Activated naive CD4-positive, alpha-beta T cell treated with anti-CD3 and anti-CD28 coated beads for 36 hours (primary cell): ENCODE measurements at places on chromosomes 11 and 22.
A peak's percentile ranks its signal among the peaks of the same experiment; 100 is the strongest.

GRCh38 chr22:43237280-43237679 is 50.3 kb upstream of the TTLL12 start:
- DNase-seq = no peak

DNA sequence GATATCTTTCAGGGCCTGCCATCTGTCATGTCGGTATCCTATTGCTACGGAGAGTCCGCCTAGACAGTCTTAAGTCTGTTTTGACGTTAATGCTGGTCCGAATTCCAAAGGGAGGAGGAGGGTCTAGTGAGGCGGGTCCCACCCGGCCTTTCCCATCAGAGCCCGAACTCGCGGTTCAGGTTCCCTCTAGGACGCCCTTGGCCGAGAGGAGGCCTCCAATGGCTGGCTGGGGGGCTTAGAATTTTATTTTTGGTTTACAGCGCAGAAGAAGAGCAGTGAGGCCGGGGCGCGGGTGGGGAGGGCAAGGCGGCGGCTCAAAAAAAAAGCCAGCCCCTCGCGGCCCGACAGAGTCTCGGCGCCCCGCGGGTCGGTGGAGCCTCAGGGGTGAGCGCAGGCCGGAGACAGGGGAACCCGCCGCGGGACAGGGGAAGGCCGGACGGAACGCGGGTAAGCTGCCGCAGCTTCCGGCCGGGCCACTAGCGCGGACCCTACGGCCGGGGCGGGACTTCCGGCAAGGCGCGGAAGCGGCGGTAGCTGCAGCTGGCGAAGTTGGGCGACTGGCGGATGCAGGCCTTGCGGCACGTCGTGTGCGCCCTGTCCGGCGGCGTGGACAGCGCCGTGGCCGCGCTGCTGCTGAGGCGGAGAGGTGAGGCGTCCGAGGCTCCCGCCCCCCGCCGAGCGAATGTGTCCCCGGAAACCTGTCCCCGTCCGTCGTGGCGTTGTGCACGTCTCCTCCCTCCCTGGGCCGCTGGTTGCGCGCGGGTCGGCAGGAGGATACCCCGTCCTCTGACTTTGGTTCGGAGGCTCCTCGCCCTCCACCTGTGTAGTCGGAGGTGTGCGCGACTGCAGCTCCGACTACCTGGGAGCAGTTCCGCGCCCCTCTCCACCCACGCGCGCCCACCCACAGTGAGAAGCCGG is at the start of gene TRMU:
TRMU (plus strand) TSS at position 514 of the 918 bp plus-strand sequence; CDS start at position 565, 51 bp downstream.
- peak; percentile 74 for DNase-seq

GRCh38 chr22:49617866-49618676 is 209.6 kb downstream of the BRD1 start:
- DNase-seq = no peak

GRCh38 chr11:69373251-69373635 is 79.3 kb downstream of the MYEOV start:
- DNase-seq = peak; percentile 0

- no peak for DNase-seq
Measured at GRCh38 chr11:72443016-72443415, 8.7 kb upstream of the CLPB start.

- no peak for DNase-seq
Measured at GRCh38 chr11:80118073-80118472, 677.2 kb upstream of the TENM4 start.

DNA sequence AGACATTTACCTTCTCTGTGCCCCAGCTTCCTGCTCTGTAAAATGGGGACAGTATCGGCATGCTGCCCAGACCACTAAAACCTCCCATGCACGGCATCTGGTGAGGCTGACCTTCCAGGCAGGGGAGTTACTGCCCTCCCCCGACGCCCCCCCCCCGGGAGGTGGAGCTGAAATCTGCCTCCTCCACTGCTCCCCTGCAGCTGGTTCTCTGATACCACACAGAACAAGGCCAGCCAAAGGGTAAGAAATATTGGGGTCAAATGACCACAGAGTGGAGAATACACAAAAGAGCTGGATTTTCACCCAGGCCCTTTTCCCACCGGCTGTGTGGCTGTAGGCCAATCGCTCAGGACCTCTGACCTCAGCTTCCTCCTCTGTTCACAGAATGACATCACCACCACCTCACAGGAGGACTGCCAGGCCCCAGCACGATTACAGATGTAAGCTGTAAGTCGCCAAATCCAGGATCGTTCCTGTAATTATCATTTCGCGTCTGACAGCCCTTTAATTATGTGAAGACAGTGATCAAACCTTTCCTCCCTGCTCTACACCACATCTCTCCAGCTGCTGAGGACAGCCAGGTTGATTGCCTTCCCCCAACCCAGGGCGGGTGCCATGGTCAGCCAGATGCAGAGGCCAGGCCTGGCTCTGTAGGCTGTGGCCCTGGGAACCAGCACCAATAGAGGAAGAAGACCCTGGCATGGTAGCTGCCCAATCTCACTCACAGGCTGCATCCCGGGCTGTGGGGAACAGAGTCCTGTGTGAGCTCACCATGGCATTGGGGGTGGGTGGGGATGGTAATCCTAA is 35.7 kb upstream of the KLHL35 start:
- no peak for DNase-seq

GRCh38 chr22:43351966-43352345 is 8.8 kb upstream of the SCUBE1 start:
- DNase-seq = no peak

GRCh38 chr11:17803754-17804334 is 69.3 kb downstream of the KCNC1 start:
- no peak for DNase-seq

DNA sequence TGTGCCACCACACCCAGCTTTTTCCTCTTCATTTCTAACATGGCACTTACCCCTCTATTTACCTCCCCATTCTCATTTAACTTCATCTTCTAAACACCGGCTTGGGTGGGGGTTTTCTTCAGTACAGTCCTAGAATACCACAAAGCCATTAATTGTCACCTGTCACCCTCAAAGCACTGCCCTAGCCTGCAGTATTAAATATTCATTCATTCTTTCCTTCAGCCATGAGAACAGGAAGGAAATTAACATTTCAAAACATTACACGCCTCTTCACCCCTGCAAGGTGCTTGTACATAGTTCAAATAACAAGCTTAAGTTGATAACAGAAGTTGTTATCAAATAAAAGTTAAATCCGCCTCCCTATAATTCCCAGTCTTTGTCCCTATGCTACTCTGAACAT is 10.7 kb upstream of the VPS37C start:
- no peak for DNase-seq

DNA sequence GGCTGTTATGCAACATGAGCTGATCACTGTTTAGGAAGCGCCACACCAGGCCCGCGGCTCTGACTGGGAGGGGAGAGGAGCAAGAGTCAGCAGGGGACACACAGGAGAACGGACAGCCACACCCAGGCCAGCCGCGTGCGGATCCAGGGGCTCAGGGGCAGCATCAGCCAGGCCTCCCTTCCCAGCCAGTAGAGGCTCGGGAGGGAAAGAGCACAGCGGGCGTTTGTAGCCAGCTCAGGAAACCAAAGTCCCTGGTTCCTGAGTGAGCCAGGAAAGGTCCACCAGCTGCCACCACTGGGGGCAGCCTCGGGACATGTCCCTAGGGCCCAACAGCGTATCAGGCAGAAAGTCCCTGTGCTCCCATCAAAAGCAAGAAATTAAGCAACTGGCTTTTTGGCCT is 71.8 kb upstream of the PITPNB start:
- DNase-seq = no peak

DNA sequence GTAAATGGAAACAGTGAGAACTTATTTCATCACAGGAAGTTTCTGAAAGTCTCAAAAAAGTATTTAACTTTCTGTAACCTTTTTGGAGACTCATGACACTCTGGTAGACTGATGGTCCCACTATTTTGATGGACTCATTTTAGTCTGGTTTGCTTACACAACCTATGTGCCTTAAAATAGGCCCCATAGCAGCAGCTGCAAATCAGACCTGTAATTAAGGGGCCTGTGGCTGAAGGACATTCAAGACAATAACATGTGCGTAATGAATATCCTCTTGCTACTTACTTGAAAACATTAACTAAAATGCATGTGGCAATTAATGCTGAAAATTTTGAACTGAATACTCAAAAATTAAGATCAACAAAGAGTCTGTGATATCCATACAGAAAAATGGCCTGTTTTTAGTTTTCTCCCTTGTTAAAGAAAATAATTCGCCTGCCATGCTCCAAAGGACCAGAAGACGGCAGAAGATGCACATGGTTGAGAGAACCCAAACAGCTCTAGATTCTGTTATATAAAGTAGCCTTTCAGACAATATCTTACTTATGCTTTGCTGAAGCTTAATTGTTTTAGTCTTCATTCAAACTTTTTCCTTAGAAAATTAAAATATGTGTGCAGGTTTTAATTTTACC is 568.5 kb downstream of the KCNA4 start:
- no peak for DNase-seq

GRCh38 chr11:20037396-20038153 is 122.7 kb downstream of the DBX1 start:
- no peak for DNase-seq

- DNase-seq = no peak
Measured at GRCh38 chr11:120707098-120707497, 195.6 kb downstream of the GRIK4 start.

DNA sequence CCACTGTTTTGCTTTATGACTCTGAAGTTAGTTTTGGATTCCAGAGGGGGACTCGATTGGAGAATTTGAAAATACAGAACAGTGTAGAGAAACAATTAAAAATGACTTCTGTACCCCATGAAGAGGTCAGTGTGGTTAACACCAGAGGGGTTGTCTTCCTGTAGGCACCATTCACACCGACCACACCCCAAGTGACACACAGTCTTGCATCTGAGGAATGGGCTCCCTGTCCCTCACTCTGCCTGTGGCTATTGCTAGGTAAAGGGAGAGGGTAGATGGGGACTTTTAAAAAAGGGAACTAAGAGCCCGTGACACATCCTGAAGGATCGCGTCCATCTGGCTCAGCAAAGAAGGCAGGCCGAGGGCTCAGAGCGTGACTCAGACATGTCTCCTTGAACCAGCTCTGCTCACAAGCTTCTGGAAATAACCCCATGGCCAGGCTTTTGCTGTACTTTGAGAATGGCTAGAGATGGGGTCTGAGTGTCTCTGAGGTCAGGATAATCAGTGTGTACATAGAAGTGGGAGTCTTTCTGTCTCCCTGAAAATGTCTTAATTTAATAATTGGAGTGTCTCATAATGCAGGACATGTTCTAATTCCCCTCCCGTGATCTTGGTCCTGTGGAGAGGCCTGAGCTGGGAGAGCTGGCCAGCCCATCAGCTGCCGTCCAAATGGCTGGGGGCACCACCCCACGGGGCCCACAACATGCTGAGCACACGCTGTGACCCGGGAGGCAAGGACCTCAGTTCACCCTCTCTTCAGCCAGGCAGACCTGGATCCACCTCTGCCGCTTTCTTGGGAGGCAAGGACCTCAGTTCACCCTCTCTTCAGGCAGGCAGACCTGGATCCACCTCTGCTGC is 39.3 kb downstream of the SGSM1 start:
- DNase-seq = peak; percentile 6

- no peak for DNase-seq
Measured at GRCh38 chr11:26483108-26483507, 89.0 kb downstream of the MUC15 start.

DNA sequence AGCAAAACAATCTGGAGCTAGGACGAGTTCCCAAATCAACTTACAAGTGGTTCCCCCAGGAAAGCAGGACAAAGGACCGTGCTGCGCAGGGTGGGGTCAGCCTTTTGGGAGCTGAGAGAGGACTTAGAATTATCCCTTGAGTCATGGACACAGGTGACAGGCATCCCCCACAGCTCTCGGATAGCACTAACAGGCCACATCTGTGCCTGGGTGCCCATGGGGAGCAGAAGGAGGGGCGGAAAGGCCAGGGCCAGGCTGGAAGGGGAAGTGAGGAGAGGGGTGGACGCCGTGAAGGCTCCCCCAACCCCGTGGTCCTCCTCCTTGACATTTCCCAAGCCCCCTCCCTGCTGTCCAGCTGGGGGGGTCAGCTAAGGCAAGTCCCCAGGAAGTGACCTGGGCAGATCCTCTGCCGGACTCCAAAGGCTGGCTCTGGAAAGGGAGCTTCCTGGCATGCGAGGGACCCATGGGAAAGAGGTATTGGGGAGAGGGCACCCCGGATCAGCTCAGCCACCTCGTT is 31.6 kb upstream of the A4GALT start:
- no peak for DNase-seq

- no peak for DNase-seq
Measured at GRCh38 chr22:22203048-22203971, 41.3 kb upstream of the VPREB1 start.

GRCh38 chr11:60913793-60914632 is at the start of gene TMEM109:
Gene TMEM109 (plus strand): TSS chr11:60914158. CDS start chr11:60919694, 5,536 bp downstream.
- DNase-seq = peak; percentile 89

DNA sequence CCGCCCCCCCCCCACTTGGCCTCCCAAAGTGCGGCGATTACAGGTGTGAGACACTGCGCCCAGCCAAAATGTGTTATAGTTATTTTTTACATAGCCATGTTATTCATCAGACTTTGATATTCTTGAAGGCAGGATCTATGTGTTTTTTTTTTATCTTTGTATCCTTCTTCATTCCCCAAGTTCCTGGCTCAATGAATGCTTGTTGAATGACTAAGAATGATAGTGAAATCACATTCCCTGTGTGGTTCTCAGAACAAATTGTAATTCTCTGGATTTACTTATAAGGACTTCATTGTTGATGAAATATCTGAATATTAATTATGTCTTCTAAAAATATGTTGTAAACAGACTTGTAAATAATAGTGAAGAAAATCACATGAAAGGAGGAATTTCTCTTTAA is 33.5 kb downstream of the MMP7 start:
- DNase-seq = no peak

DNA sequence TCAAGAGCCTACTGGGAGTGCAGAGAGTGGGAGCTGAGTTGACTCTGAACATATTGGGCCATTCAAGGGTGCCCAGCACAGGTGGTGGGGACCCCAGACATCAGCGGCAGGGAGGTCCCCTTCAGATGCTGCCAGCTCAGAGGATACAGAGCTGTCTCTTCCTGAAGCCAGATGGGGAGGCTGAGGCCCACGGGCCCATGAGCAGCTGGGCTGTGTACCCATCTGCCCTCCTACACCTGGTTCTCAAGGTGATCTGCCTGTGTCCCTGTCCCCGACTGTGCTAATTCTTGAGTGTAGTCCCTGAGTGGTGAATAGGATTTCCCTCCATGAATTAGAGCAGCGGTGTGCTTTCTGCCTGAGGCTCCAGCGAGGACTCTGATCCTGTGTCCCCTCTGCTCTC is 76.3 kb downstream of the MICAL2 start:
- no peak for DNase-seq

GRCh38 chr11:122745111-122745510 is 89.6 kb downstream of the UBASH3B start:
- DNase-seq = no peak

DNA sequence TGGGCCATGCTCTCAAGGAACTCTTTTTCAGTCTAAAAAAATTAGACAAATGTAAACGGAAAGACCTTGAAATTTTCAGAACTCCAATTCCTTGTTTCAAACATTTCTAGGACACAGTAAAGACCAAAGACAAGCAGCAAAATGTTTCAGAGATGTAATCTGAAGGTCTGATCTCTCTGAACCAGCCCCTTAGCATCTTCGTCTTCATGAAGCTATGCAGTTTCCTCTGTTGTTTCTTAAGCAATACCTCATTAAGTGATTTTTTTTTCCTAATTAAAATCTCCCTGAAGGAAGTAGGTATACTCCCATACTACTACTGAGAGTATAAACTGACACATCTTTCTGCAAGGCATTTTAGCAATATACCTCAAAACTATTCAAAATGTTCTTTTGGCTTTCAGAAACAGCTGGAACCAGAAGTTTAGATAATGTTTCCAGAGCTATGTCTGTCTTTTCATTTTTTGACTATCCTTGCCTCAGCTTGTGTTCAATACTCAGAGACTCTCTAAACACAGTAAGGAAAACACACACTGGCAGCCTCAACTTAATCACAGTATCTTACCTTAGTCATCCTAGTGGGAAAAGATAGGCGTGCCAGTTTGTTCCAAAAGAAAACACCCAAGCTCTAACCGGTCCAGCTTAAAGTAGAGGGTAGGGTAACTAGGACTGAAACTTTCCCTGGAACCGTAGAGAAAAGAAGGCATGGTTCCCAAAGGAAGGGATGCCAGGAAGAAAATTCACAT is 25.1 kb downstream of the SBF2 start:
- no peak for DNase-seq
